ENCODE measurements at places on chromosomes 5 and 9.

- DNase-seq: no peak
These were observed 109.7 kb upstream of the RETREG1 start for GRCh38 chr5:16726538-16726946.

GRCh38 chr5:139043157-139043905 lies 154.8 kb downstream of the SIL1 start:
- no peak for DNase-seq

- DNase-seq: no peak
These were observed 55.2 kb upstream of the GAS1 start for GRCh38 chr9:87002517-87002916.

GRCh38 chr9:18382243-18382642 lies 91.7 kb upstream of the ADAMTSL1 start:
- DNase-seq: no peak

- DNase-seq: no peak
These were observed 432.3 kb upstream of the DAB2 start for GRCh38 chr5:39857041-39857440.

GRCh38 chr5:170408877-170409660 lies 19.9 kb upstream of the KCNMB1 start:
- no peak for DNase-seq

GRCh38 chr9:76456202-76456926 lies 2.6 kb upstream of the GCNT1 start:
- peak; percentile 62 for DNase-seq

GRCh38 chr9:121499177-121499426 lies 542 bp downstream of the GGTA1 start:
- no peak for DNase-seq

GRCh38 chr9:124660341-124660801 lies 110.7 kb downstream of the NR6A1 start:
- DNase-seq: peak; percentile 27

- DNase-seq: peak; percentile 31
These were observed 1264.5 kb upstream of the ACO1 start for GRCh38 chr9:31119890-31120454.

GRCh38 chr5:179607160-179607931 lies 16.1 kb downstream of the HNRNPH1 start:
- no peak for DNase-seq

GRCh38 chr9:92632641-92633040 lies 37.3 kb downstream of the IPPK start:
- no peak for DNase-seq

GRCh38 chr5:176481711-176482110 lies 33.5 kb downstream of the FAF2 start:
- DNase-seq: no peak

DNA sequence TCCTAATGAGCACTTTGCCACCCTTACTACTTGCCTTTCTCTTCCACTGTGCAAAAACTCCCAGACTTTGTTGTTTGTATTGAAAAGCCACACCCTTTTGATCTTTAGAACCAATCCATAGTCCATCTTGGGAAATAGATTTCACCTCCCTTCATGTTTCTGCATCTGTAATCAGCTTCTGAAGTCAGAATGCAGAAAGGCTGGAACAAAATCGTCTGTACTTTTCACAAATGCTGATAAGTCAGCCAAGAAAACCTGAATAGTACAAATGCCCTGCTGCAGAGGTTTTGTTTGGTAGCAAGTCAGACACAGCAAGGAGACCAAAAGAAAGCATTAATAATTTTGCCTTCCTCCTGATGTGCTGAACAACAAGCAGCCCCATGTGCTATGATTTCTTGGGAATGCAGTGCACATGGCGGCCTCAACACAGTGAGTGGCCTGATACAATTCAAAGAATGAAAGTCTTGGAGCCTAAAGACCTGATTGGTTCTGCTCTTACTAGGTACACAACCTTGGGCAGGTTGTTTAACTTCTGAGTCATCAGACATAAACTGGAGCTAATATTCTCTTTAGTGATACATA lies 59.2 kb upstream of the STK32A start:
- DNase-seq: no peak

DNA sequence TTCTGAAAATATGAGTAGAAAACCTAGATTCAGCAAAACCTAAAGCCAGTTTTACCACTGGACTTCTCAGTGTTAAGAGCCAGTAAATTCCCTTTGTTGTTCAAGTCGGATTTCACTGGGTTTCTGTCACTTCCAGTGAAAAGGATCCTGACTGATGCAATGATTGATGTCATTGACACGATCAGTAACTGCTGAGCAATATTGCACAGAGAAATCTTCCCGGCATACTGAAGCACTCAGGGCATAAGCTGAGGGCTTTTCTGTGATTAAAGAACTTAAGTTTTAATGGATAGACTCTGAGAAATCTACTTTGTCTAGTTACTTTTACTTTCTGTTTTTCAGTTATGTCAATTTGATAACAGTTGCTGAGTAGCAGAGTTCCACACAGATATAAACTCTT lies 61.9 kb downstream of the DENND1A start:
- no peak for DNase-seq

DNA sequence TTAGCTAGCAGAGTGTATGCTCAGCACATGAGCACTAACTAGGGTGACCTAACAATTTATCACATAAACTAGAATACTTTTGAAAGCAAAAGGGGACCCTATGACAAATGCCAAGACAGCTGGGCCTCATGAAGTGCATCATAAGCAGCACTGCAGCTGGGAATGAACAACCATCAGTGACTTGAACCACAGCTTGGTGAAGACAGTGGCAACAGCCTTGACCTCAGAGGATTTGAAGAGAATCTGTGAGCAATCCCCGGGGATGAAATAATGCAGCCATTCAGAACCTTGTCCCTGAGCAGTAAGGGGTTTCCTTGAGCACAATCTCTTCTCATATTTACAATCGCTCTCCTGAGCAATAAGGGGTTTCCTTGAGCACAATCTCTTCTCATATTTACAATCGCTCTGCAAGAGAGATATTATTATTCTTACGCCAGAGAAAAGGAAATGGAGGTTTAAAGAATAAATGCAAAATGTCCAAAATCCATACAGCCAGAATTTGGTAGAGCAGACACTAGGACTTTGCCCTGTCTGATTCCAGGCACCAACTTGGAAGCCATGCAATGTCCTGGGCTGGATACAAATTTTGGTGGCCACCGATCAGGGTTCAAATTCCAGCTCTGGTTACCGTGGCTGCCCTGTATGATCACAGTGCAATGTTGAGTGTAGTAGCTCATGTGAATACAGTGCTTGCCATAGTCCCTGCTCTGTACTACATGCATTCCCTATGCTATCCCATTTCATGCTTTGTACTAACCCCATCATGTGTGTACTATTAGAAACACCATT lies 846 bp upstream of the NSG2 start:
- DNase-seq: no peak

DNA sequence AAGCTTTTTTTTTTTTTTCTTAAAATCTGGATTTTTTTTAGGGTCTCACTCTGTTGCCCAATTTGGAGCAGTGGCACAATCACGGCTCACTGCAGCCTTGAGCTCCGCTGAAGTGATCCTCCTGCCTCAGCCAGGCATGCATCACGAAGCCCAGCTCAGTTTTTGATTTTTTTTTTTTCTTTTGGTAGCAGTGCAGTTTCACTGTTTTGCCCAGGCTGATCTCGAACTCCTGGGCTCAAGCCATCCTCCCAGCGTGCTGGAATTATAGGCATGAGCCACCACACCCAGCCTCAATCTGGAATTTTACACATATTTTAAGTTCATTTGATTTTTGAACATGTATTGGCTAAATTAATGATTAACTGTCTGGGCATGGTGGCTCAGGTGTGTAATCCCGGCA lies 36.3 kb downstream of the TRIO start:
- DNase-seq: no peak

- no peak for DNase-seq
These were observed 57.3 kb downstream of the CTSL start for GRCh38 chr9:87783180-87783579.

GRCh38 chr9:120411862-120412424 lies 168.0 kb downstream of the CDK5RAP2 start:
- no peak for DNase-seq

- no peak for DNase-seq
These were observed 89.5 kb upstream of the MAP3K1 start for GRCh38 chr5:56725711-56726411.

DNA sequence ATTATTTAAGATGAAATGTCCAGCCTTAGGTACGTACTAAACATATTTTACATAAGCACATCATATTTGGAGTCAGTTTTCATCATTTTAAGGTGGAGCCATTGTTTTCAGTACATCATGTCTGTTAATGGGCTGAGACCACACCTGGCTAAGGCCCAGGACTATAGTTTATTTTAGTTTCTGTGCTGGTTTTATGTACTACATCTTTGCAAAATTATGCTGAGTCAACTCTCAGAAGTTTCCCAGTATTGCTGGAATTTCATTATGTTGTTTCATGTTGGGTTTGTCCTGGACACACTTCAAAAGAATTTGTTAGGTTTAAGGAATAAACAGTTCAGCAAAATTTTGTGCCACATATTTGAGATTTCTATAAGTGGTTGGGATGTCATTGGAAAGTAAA lies 171.2 kb downstream of the CCDC171 start:
- no peak for DNase-seq

- peak; percentile 58 for DNase-seq
These were observed 267.2 kb downstream of the RAB3C start for GRCh38 chr5:58849921-58850667.

DNA sequence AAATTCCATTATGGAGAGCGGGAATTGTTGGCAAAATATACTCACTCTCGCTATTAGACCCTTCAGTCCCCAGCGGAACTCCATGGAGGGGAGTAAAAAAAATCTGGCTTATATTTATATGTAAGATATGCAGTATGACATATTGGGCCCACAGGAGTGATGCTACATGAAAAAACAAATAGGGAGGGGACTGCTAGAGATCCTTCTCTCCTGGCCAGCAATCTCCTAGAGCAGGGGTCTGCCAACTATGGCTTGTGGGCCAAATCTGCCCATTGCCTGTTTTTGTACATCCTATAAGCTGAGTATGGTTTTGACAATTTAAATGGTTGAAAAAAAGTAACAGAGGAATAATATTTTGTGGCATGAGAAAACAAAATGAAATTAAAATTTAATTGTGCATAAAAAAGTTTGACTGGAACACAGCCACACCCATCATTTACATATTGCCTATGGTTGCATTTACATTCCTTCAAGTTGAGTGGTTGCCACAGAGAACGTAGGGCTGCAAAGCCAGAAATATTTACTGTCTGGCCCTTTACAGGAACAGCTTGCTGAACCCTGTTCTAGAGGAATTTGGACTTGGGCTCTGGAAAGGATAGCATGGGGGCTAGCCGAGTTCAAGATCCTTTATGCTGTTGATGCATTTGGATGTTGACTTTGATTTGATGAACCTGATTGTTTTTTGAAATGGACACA lies 197.3 kb upstream of the CLINT1 start:
- no peak for DNase-seq

DNA sequence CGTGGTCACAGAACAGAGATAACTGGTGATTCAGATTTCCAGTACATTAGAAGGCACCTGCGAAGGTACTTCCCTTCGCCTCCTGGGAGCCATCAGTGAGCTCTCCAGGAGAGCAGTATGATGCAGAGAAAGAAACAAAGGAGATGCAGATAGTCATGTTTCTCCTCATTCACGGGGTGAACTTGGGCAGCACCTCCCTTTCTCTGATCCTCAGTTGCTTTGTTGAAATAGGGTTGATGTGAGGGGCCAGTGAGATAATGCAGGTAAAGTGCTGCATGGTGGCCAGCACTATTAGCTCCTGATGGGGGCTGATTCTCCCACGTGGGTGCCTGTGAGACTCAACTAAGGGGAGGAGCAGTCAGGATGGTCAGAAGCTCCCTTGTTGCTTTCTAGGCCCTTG lies 46.6 kb upstream of the ZNF169 start:
- DNase-seq: no peak

GRCh38 chr5:52805615-52806014 lies 17.9 kb downstream of the ITGA1 start:
- DNase-seq: no peak

- DNase-seq: no peak
These were observed 90.9 kb downstream of the CARTPT start for GRCh38 chr5:71810023-71810422.

DNA sequence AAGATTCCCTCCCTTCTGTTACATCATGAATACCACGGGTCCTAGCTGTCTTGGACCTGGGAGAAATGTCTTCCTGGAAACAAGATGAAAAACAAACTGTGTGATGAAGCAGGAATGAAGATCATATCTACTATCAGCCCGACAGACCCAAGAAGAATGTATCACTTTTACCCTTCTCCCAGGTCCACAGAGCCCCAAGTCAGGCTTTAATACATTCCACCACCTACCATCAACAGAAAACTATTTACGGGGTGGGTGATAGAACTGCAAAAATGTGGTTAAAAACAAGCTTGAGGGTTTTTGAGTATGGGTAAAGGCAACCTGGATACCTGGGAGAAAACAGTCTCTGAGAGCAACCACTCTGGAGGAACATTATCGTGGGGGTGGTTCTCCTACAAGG lies 327.0 kb downstream of the TRIM32 start:
- DNase-seq: no peak

Measured in LoVo (cell line).